ENCODE measurements at places on chromosomes 4 and X.

GRCh38 chr4:113311047-113311446, 261.6 kb downstream of the ANK2 start:
- no peak for DNase-seq

DNA sequence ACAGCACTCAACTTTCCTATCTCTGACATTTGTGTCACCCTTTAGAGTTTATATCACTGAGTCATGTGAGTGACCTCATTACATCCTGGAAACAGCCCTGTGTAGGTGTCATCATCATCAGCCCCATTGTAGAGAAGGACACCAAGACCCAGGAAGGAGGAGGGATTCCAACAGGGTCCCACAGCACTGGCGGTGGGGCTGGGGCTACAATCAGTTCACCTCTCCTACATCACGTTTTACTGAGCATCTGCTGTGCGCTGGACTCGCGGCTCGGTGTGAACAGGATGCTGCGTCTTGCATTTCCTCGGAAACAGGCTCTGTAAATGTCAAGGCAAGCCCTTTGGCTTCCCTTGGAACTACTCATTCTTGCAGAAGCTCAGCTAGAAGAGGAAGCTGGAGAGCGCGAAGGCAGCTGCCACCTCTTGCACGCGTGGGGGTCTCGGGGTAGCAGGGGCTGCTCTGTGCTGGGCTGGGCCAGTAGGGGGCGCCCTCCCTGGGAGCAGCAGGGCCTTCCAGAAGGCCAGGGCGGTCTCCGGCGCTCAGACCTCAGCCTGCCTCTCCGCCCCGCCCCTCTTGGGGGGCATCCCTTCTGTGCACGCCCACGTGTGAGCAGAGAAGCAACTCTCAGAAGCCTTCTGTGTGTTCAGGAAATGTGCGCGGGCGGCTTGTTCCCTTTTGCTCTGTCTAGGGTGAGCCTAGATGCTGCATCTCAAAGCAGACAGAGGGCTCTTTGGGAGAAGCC, 29.0 kb downstream of the REELD1 start:
- DNase-seq: peak; percentile 42

GRCh38 chr4:23001478-23001877, 308.7 kb downstream of the GBA3 start:
- DNase-seq: no peak

DNA sequence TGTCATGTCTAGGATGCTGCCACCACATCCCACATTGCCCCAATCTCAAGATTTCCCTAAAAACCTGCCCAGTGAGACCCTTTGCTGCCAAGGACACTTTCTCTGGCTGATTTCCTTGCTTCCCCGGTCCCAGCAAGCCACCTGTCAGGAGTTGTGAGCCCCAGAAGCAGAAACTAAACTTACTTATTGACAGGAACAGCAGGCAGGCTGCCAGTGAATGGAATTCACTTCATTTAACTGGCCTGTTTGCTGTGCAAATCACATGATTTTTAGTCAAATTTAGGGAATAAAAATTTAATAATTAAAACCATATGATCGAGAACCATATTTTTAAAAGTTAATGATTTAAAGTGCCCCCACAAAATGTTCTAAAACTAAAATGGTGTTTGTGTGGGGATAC, 48.5 kb downstream of the MAMLD1 start:
- no peak for DNase-seq

DNA sequence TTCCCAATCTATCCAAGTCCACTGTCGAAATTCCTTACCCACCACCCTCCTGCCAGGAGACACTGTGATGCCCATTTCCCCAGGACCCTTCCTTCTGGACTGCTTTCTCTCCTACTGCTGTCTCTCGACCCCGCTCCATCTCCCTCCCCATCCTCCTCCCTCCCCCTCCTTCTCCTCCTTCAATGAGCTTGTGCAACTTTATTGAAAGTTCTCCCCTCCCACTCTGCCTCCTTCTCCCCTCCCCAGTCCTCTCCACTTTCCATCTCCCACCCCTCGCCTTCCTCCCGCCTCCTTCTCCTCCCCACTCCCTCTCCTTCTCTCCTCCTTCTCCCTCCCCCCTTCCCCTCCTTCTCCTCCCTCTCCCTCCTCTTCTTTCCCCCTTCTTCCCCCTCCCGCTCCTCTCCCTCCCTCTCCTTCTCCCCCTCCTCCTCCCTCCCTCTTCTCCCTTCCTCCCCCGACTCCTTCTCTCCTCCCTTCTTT, 116.6 kb upstream of the FAT1 start:
- DNase-seq: no peak

DNA sequence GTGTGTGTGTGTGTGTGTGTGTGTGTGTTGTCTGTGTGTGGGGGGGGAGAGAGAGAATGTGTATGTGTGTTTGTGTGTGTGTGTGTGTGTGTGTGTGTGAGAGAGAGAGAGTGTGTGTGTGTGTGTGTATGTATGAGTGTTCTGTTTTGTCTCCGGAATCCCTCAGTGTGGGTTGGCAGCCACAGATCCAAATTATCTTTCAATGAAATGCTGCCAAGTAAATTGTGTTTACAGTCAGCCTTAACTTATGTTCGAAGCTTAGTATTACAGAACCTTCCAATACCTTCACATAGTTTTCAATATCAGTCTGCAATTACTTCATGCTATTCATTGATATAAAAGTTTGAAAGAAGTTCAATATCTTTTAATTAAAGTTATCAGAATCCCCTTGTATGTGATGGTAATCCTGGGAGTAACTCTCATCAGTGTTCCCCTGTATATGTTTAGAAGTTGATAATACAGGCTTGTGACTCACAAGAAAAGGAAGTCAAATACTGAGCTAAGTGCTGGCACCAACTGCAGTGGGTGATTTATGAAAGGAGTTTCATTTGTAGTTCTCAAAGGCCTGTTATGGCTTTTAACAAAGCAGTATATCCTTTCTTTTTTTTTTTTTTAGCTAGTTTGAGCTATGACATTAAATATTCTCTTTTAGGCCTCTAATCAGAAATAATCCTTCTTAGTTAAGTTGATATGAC, 51.6 kb upstream of the HTR2C start:
- no peak for DNase-seq

GRCh38 chr4:120526033-120526432, 396.5 kb downstream of the PRDM5 start:
- DNase-seq: no peak

DNA sequence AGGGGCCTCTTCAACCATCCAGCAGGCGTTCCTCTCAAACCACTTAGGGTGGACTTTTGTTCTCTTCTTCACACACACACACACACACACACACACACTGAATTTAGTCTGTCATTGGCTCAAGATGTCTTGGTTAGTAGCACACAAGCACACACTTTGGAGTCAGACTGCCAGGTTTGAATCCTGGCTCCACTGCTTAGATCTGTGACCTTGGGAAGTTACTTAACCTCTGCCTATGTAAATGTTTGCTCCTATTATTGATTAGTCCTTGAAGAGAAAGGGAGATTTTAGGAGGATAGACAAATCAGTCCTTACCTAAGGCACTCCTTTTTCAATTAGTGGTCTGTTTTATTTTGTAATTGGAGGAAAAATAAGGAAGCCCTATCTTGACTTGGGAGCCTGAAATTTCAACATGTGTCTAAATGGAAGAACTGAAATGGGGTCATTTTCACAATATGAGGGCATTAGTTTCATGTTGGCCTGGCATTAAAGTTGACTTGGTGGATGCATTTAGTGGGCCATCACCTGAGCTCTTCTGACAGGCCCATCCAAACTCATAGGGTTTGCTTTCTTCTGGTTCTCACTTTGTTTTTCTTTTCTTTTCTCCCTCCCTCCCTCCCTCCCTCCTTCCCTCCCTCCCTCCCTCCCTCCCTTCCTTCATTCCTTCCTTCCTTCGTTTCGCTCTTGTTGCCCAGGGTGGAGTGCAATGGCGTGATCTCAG, 13.3 kb upstream of the TMEM131L start:
- DNase-seq: no peak

DNA sequence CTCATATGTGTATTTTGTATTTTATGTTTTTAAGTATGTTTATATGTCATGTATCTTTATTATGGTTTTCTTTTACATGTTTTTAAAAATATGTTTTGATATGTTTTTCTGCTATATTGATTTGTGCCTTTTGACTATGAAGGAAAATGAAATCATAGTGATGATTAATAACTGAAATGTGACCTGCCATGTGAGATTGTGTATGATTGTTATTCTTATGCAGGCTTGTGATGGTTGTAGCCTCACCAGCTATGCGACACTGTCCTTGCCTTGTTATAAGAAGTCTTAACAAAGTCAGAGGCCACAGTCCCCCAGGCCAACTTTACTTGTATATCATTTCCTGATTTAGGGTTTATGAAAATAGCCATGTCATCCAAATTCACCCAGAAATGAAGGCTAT, 83.2 kb downstream of the TMEM131L start:
- no peak for DNase-seq

GRCh38 chrX:91066104-91066503, 368.5 kb upstream of the PABPC5 start:
- DNase-seq: no peak

DNA sequence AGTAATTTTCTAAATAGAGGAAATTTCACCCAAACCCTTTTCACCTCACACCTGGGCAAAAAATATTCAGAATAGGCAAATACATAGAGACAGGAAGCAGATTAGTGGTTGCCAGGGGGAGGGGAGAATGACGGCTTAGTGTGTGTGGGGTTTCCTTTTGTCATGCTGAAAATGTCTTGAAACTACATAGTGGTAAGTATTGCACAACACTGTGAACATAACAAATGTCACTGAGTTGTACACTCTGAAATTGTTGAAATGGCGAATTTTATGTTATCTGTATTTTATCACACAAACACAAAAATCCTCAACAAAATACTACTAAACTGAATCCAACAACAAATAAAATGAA, 60.7 kb upstream of the PLAC1 start:
- no peak for DNase-seq

- no peak for DNase-seq
Observed at GRCh38 chr4:182578402-182578801, 335.2 kb downstream of the TENM3 start.

DNA sequence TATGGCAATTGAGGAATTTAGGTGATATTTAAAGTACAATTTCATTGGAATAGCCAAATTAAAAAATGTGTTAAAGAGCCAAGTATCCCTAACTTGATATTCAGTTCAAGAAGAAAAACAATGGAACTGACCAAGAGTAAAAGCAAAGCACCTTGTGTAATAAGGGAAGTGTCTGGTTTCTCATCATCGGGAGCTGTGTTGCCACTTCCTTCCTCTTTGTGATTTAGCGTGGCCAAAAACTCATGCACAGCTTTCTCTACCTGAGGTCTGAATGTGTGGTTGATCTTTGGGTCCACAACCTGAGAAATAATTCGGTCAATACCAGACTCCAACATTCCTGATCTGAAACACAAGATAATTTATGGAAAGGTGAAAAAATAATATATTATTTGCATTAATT, 12.4 kb downstream of the BOD1L1 start:
- DNase-seq: no peak

DNA sequence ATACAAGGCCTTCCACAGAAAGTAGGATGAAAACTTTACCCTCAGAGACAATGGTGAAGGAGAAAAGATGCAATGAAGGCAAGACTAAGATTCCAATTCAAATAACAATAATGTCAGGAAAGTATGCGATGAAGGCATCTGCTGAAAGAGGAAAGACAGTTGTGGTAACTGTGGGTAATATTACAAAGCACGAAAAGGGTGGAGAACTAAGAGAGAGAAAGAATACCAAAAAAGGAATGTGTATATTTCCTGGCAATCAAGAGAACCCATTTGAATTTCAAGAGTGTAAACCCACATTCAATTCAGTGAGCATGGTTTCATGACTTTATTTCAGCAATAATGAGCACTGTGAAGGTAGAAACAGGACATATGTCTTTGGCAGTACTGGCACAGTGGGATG, 225.5 kb downstream of the PALLD start:
- DNase-seq: no peak

DNA sequence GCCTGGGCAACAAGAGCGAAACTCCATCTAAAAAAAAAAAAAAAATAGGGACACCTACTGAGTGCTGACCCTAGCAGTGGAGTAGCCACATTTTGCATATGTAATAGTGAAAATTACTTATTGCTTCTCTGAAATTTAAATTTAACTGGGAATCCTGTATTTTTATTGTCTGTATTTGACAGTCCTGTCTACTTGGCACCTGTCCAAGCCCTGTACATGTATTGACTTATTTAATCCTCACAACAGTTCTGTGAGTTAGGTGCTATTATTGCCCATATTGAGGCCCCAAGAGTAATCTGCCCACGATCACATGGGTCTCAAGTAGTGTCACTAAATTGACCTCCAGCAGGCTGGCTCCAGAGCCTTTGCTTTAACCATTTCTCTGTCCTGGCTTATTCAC, 81.6 kb downstream of the WDR19 start:
- DNase-seq: no peak

- DNase-seq: no peak
Observed at GRCh38 chr4:153931804-153932203, 142.9 kb upstream of the SFRP2 start.

- DNase-seq: no peak
Observed at GRCh38 chrX:19156186-19156585, 33.9 kb upstream of the ADGRG2 start.

GRCh38 chr4:185424905-185425646, 688 bp downstream of the UFSP2 start:
- DNase-seq: no peak

GRCh38 chrX:40543661-40544328, 37.0 kb upstream of the ATP6AP2 start:
- peak; percentile 15 for DNase-seq

GRCh38 chr4:1195891-1196401, 23.6 kb upstream of the SPON2 start:
- DNase-seq: no peak
